ENCODE measurements at places on chromosomes 16 and 17. TPM values are rescaled to one million over a fixed set of nuclear protein-coding genes. Genes with fewer than 3 reads are reported as not detected.
A peak's percentile ranks its signal among the peaks of the same experiment; 100 is the strongest.

DNA sequence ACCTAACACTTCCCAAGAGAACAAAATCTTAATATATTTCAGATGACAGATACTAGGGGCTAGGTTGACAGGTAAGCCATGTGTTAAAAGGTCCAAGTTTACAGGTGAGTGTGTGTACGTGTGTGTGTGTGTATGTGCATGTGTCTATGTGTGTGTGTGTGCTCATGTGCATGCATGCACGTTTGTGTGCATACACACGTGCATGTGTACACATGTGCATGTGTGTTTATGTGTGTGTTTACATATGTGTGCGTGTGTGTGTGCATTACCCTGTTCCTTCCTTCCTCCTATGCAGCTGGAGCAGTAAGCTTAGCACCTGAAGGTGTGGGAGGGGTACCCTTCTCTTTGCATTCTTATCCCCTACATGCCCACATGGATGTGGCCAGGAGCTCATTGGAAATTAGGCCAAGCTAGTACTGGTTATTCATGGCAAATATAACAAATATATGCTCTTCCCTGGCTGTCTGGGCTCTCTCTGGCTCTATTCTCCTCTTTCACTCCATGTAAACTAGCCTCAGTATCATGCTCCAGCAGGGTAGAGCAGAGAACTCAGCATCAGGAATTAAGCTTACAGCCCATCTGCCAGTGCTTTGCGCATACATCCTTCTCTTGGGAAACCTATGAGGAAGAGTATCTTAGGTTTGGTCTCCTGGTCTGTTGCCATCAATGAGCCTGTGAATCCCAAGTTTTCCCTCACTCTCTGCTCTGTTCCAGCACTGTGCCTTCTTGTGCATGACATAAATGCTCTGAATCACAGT is 258.0 kb upstream of the MYOCD start:
- no peaks in the 10 kb centered on the region for H3K27me3 ChIP-seq
- H3K27ac ChIP-seq: no peak overlapping the region
- H3K4me3 ChIP-seq: no peak overlapping the region
- H3K36me3 ChIP-seq: no peaks in the 10 kb centered on the region
- H3K4me1 ChIP-seq: no peaks in the 10 kb centered on the region

The ASB16 gene
- total RNA-seq: 43.4 TPM

The ARHGAP23 gene
- 23.6 TPM for total RNA-seq

DNA sequence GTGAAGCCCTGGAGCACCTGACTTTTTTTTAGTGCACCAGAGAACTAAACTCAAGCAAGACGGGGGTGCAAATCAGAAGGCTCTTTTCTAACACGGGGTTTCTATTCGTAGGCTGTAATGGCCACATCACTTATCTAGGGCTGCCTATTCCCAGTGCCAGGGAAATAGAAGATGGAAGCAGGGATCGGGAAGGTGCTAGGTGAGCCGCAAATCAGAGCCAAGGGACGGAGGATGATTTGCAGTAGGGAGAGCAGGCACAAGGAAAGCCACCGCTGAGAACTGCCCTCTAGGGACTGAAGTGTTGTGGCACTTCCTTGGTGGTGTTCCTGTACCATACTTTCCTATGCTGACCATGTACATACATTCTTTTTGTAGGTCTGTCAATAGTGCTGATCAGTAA is 7.8 kb upstream of the SLC46A1 start:
- H3K4me1 ChIP-seq: no peaks in the 10 kb centered on the region
- no peak overlapping the region for H3K4me3 ChIP-seq
- no peak overlapping the region for H3K27ac ChIP-seq
- no peak for DNase-seq

DNA sequence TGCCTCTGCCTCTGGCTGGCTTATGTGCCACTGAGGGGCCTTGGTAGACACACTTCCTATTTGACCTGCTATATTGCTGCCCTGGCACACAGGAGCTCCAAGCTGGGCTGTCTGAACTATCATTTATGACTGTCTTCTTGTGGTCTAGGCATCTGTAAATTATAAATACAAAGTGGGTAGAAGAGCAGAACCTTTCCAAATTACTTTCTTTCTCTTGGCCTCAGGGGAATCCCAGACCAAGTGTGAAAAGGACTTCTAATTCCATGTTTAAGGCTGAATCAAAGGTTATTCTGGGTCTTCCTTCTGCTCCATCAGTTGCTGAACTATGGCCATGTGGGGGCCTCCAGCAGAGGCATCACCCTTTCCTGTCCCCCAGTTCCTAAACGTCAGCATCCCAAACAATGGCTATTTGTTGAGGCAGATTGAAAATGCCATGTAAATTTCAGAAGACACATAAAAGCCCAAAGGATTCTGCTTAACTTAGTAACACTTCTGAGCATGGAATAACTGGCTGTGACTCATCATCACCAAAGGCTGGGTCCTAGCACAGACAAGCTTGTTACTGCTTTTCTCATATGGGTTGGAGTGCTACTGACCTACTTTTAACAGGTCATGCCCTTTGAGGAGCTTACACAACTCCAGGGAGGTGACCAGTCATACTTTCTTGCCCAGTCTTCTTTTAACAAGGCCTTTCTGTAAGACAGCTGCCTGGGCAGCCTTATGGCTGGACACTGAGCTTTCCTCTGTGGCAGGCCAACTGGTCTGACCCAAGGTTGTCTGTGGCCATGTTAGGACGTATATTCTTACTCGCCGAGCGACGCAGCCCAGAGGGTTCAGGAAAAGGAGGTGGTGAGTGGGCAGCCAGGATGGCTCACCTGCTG is 154.8 kb downstream of the VPS53 start:
- H3K4me1 ChIP-seq: peaks cover 24% of the 10 kb centered on the region
- no peak overlapping the region for H3K4me3 ChIP-seq
- DNase-seq: peak; percentile 52

The KRT9 gene
- not detected for total RNA-seq

The RAC3 gene
- total RNA-seq: not detected

The CCL1 gene
- not detected for total RNA-seq

The PFAS gene
- total RNA-seq: 10.7 TPM

The SREBF1 gene
- total RNA-seq: 37.7 TPM

DNA sequence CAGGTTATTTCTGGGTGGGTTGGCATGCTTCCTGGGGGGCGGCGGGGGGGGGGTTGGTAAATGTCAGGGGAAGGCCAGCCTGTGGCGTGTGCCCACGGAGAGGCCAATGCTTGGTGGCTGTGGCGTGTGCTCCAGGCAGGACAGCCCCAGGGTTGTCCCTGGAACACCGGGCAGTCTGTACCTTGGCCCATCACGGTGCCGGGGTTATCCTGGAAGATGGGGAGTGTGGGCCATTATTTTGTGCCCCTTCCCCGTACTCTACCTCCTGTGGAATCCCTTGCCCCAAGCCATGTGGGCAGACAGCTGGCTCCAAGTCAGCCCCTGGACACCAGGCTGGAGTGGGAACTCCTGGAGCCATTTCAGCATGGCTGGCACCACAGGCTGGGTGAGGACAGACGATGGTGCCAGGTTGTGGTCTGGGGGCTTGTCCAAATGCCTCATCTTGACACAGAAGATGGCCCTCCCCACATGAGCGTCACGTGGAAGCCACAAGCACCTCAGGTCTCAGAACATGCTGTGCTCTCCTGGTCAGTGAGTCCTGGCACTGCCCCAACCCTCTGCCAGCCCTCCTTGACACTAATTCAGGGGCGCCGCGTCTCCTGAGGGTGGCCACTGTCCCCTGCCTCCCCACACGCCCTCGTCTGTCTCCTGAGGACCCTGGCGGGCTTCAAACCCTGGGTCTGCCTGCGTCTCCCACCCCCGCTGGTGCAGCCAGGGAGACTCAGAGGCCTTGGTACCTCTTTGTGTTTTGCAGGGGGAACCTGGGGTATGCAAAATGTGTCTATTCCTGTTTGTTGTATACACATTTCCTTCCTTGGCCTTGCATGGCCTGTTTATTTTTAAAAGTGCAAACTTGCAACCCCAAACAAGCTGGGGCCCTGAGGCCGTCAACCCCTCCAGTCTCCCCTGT is 4.3 kb downstream of the SLC16A3 start:
- peaks cover 71% of the 10 kb centered on the region for H3K4me1 ChIP-seq
- peaks cover 14% of the 10 kb centered on the region for H3K36me3 ChIP-seq
- peak overlapping the region; percentile 75 for H3K4me3 ChIP-seq

DNA sequence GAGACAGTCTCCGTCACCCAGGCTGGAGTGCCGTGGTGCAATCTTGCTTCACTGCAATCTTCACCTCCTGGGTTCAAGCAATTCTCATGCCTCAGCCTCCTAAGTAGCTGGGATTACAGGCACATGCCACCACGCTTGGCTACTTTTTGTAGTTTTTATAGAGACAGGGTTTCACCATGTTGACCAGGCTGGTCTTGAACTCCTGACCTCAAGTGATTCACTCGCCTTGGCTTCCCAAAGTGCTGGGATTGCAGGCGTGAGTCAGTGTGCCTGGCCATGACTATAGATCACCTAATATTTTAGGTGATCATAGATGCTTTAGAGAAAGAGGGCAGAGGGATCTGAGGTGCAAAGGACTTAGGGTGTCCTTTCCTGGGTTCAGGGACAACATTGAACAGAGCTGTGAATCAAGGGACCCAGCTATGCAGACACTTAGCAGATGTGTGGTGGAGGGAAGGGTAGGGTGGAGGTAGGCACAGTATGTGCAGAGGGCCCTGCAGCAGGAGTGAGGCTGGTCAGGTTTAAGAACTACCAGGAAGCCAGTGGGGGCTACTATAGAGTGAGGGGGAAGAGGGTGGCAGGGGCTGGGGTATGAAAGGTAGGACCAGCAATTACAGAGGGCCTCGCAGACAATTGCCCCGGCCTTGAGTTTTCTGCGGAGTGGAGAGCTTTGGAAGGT is 116.5 kb downstream of the CMIP start:
- H3K27me3 ChIP-seq: no peaks in the 10 kb centered on the region
- DNase-seq: no peak
- no peaks in the 10 kb centered on the region for H3K36me3 ChIP-seq
- no peaks in the 10 kb centered on the region for H3K4me1 ChIP-seq

GRCh38 chr17:9218064-9218635 is 196.8 kb downstream of the NTN1 start:
- no peaks in the 10 kb centered on the region for H3K4me1 ChIP-seq
- no peaks in the 10 kb centered on the region for H3K36me3 ChIP-seq
- H3K27me3 ChIP-seq: peaks cover 4% of the 10 kb centered on the region
- no peak overlapping the region for H3K27ac ChIP-seq
- DNase-seq: no peak

DNA sequence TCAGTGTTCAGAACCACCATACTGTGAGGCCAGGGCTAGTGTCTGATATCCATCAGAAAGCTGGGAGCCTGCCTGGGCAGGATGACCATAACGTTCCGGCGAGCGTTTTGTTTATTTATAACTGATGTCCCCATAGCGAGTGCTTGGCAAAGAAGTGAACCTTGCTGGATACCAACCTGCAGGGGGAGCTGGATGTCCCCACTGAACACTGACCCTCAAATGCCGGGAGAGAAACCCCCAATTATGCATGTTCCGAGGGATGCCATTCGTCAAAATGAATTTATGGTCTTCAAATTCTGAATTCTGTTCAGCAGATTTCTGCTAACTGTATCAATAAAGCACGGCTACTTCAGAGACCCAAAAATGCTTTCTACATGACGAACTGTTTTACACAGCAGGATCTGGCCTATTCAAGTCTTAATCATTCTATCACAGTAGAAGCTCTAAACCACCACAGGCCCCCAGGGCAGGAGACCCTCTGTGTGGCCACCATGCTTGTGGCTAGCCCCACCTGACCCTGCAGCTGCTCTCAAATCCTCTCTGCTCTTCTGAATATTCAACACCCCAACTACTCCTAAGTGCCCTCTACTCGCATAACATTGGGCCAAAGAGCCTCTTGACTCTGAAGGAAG is 15.2 kb downstream of the MED24 start:
- peak overlapping the region; percentile 24 for H3K4me3 ChIP-seq
- H3K4me1 ChIP-seq: peaks cover 15% of the 10 kb centered on the region
- H3K27me3 ChIP-seq: no peaks in the 10 kb centered on the region
- no peaks in the 10 kb centered on the region for H3K36me3 ChIP-seq
- DNase-seq: peak; percentile 79

- H3K27ac ChIP-seq: no peak overlapping the region
- H3K4me1 ChIP-seq: no peaks in the 10 kb centered on the region
- no peaks in the 10 kb centered on the region for H3K27me3 ChIP-seq
- DNase-seq: no peak
- H3K36me3 ChIP-seq: no peaks in the 10 kb centered on the region
These were observed 42.3 kb upstream of the CDYL2 start for GRCh38 chr16:80846680-80847079.

- no peak for DNase-seq
- no peaks in the 10 kb centered on the region for H3K36me3 ChIP-seq
- no peaks in the 10 kb centered on the region for H3K4me1 ChIP-seq
- H3K27ac ChIP-seq: no peak overlapping the region
These were observed 243.4 kb upstream of the IRX5 start for GRCh38 chr16:54687043-54687899.

The CX3CL1 gene
- 3.8 TPM for total RNA-seq

DNA sequence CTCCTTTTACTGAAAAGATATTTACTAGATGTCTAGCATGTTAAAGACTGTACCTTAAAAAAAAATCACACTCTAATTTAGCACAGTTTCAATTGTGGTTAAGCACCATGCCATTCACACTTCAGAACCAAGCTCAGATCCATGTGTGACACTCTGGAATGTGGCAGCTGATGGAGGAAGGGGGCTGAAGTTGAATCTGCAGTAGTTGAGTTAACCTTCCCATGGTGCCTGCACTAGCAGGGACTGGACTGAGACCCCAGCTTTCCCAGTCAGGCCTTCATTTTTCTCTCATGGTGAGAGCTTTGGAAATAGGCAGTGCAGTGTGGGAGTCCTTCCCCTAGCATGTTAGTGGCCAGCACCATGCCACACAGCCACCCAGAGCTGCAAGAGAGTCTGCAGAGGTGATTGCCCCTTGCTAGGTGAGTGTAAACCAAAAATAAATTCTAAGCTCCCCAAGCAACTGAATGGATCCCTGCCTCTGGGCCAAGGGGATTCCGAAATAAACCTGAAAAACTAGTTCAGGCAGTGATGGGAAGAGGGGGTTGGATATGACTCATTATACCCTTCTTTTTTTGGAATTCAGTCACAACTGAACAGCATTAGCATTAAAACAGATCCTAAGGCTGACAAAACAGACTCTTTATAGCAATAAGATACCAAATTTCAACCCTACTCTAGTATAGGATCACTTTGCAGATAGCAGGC is 208.5 kb downstream of the WWOX start:
- no peak for DNase-seq
- no peak overlapping the region for H3K4me3 ChIP-seq

The CDH8 gene
- 1.2 TPM for total RNA-seq

- H3K4me3 ChIP-seq: no peak overlapping the region
- no peaks in the 10 kb centered on the region for H3K27me3 ChIP-seq
- H3K36me3 ChIP-seq: no peaks in the 10 kb centered on the region
- no peaks in the 10 kb centered on the region for H3K4me1 ChIP-seq
- no peak overlapping the region for H3K27ac ChIP-seq
- no peak for DNase-seq
These were observed 234.6 kb upstream of the MON1B start for GRCh38 chr16:76956394-76956793.

The CPHXL2 gene
- total RNA-seq: not detected

- H3K27ac ChIP-seq: no peak overlapping the region
- H3K4me3 ChIP-seq: no peak overlapping the region
- H3K4me1 ChIP-seq: no peaks in the 10 kb centered on the region
- H3K27me3 ChIP-seq: no peaks in the 10 kb centered on the region
These were observed 32.1 kb downstream of the USP43 start for GRCh38 chr17:9677411-9677810.
